Kidney epithelial cell (primary cell): ENCODE measurements at places on chromosomes 7 and 10.
A peak's percentile ranks its signal among the peaks of the same experiment; 100 is the strongest.

- DNase-seq, result peak; percentile 42
These were observed 92.1 kb downstream of the CCDC71L start for GRCh38 chr7:106568680-106569499.

DNA sequence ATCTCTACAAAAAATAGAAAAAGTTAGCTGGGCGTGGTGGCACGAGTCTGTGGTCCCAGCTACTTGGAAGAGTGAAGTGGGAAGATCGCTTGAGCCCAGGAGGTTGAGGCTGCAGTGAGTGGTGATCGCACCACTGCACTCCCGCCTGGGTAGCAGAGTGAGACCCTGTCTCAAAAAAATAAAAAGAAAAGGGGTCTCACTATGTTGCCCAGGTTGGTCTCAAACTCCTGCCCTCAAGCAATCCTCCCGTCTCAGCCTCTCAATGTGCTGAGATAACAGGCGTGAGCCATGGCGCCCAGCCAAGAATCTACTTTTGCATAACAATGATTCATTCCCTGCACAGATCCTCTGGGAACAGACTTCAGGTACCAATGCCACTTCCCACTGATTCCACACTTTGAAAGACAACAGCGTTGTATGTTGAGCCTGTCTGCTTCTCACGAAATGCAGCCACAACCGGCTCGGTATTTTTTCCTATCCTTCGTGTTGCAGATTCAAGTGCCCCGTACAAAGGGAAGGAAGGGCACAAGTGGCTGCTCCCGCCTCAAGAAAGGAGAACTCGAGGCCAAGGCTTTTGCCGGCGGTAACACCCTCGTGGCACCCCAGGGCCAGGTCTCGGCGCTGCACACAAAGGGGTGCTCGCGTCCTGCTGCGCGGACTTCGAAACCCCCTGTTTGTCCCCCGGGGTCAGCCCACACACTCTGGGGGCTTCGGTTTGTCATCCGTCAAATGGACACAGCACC is 745 bp downstream of the DAGLB start:
- DNase-seq, result peak; percentile 69

- DNase-seq, result no peak
These were observed 75.3 kb upstream of the AGBL3 start for GRCh38 chr7:134910968-134911367.

DNA sequence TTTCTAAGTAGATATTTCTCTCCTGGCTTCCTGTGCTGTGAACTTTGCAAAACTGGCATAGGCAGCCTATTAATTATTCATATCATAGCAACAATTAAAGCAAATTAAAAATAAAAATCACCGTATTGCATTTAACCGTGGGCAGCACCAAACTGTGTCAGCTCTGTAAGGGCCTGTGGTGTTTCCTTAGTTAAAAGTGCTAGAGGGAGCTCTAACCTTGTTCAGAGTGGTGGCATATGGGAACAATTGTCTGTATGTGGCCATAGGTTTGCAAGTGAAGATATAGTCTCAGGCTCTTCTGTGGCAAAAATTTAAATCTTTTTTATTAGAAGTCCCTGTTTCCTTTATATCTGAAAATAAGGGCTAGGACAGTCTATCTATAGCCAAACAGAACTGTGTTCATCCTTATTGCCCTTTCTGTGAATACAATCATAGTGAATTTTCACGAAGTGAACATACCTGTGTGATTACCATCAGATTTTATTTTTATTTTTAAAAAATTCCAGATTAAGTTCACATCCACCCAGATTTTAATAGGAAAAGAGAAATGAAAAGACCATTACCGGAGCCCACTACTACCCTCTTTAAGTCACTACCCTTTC is 92.6 kb downstream of the POLL start:
- DNase-seq, result no peak

GRCh38 chr10:79129361-79129997 is 60.7 kb downstream of the ZMIZ1 start:
- no peak for DNase-seq

- no peak for DNase-seq
These were observed 2.0 kb upstream of the HEPACAM2 start for GRCh38 chr7:93228302-93228701.

GRCh38 chr7:37971491-37971890 is 51.1 kb downstream of the EPDR1 start:
- no peak for DNase-seq

DNA sequence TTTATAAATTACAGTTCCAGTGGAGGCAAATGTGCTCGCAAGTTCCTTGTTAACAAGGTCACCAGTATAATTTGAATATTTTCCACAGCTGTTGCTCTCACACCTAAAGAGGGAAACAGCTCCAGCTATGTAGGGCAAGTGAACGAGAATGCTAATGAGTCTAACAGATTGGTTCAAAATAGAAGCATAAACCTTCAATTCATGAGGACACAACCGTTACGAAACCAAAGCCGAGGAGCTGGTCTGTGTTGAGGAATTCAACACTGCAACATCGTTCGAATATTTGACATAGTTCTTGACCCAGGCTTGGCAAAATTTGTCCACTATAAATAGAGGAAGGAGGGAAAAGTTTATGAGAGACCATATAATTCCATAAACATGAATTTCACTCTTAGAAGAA is 161.3 kb downstream of the KLF6 start:
- DNase-seq, result no peak

GRCh38 chr10:47406870-47407691 is 23.0 kb upstream of the ZNF488 start:
- peak; percentile 93 for DNase-seq

DNA sequence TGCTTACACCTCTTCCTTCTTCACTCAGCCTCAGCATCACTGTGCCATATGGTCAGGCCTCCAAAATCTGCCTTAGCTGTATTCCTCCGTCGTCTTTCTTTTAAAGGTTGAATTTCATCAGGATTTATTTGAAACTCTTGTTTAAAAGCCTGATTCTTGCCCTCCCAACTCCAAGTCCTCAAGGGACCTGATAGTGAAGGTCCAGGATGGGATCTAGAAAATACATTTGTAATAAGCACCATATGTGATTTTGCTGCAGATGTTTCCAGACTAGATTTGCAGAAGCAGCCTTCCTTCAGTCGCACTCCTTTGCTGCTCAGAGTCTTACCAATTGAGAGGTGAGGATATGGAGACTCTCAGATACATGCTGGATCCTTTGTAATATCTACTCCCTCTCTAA is 101.0 kb upstream of the ANKRD1 start:
- DNase-seq, result no peak

DNA sequence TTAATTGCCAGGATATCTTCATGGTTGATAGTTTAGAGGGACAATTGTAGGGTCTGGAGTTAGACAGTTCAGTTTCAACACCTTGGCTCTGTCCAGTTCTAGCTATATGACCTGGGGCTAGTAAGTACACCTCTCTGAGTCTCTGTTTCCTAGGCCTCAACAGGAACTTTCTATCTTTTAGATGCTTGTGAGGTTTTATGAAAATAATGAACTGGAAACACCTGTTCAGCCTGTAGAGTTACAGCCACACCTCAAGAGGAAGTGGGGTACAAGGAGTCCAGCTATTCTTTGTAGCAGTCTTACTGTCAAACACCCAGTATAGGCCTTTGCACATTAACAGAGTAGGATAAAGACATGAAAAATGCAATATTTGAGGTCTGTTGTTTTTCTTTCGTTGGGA is 73.4 kb downstream of the CHRM2 start:
- DNase-seq, result no peak

DNA sequence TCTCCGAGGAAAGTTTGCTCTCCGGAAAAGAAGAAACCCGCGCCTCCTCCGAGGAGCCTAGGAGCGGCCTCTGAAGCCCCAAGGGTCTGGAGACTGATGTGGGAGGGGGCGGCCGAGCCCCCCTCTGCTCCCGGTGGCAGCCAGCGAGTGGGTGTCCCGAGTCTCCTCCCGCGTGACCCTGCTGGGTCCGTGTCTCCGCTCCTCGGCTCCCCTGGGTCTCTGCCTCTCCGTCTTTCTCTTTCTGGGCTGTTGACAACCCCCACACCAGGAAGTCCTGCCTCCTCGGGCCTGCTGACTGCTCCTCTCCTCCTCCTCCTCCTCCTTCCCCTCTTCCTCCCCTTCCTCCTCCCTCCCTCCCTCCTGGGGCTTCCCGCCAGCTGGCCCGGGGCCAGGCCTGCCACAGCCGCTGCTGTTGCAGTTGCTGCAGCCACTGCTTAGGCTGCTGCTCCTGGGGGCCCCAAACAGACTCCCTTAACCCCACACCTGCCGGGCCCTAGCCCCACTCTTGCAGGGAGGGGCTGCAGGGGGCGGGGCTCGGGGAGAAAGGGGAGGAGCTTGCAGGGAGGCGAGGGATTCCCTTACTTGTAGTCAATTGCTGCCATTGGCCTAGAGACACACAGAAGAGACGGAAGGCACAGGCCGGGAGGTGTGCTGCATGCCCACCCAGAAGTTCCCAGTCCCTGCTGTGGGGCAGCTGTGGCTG is at the start of gene TSC22D4:
TSS of gene TSC22D4 (minus strand) at position 257 of the 703 bp plus-strand sequence. CDS start 1,176 bp downstream, outside the sequence.
- peak; percentile 65 for DNase-seq
